GDM1 (cell line): ENCODE measurements at places on chromosomes 4 and X.

- no peak for DNase-seq
Observed at GRCh38 chr4:120207021-120207420, 140.4 kb upstream of the MAD2L1 start.

- no peak for DNase-seq
Observed at GRCh38 chr4:99710681-99711345, 53.2 kb upstream of the C4orf54 start.

DNA sequence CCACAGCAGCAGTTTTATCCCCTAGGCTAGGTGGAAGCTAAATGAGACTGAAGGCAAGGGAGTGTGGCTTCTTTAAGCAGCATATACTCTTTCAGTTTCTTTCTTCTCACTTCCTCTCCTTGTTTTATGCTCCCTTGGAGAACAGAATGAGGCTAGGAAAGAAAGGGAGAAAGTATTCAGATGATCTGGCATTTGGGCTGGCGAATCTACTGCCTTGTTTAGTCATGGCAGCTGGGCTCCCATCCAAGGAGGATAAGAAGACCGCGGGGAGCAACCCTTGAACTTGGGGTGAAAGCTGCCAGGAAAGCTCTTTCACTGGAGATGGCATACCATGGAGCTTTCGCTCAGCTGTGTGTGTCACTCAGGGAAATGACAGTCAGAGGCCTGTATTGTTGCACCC is 72.1 kb downstream of the ARHGEF38 start:
- no peak for DNase-seq

DNA sequence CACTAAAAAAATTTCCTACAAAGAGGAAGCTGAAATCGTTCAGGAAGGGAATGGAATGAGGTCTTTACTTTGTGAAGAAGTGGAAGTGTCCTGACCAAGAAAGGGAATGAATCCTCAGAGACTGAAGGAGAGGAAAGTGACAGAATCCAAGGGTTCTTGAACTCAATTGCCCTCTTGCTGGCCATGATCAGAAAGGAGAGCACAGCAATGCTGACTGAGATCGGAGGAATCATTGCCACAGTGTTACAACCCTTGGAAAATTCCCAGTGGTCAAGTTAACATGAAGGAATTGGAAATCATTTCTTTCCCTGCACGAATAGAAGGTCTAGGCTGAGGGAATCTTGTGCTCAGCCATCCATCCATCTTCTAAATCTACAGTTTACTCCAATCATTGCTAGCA is 190.0 kb upstream of the NEIL3 start:
- no peak for DNase-seq

DNA sequence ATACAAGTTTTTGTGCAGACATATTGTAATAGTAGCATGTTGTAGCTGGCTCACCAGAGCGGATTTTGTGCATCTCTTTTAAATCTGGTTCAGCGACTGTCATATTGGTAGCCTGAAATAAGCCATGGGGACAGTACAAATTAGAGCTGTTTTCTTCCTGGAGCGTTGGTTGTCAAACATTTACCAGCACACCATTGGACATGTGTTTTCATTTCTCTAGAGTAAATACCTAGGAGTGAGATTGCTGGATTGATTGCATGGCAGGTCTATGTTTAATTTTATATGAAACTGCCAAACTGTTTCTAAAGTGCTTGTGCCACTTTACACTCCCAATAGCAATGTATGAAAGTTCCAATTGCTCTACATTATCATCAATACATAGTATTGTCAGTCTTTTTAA is 2.6 kb upstream of the ARAF start:
- no peak for DNase-seq

- no peak for DNase-seq
Observed at GRCh38 chr4:88396681-88397080, 18.0 kb downstream of the HERC6 start.

- DNase-seq, result no peak
Observed at GRCh38 chrX:150873616-150874015, 24.9 kb downstream of the CD99L2 start.

- no peak for DNase-seq
Observed at GRCh38 chrX:31555506-31555905, 483.7 kb upstream of the FTHL17 start.

- no peak for DNase-seq
Observed at GRCh38 chr4:102536768-102537167, 35.6 kb downstream of the NFKB1 start.

DNA sequence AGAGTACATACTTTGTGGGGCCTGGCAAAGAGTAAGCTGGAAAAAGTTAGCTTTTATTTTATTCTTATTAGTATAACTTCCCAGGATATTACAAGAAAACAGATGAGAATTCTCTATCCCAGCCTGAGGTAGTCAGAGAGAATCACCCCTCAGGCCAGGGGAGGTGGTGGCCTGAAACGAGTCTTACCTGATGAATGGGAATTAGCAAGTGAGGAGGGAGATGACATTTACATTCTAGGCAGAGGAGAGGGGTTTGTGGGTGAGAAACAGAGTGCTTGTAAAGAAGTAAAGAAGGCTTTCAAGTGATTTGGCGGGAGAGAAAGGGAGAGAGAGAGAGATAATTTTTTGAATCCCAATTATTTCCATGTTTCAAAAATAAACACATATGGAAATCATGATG is 39.3 kb upstream of the PDK3 start:
- no peak for DNase-seq

GRCh38 chr4:184528713-184529112 is 54.4 kb upstream of the IRF2 start:
- no peak for DNase-seq

- no peak for DNase-seq
Observed at GRCh38 chr4:108008721-108009120, 19.0 kb downstream of the HADH start.

- DNase-seq, result no peak
Observed at GRCh38 chr4:152161676-152162330, 374.1 kb downstream of the FBXW7 start.

- no peak for DNase-seq
Observed at GRCh38 chrX:153765138-153766079, 1.4 kb downstream of the PLXNB3 start.

DNA sequence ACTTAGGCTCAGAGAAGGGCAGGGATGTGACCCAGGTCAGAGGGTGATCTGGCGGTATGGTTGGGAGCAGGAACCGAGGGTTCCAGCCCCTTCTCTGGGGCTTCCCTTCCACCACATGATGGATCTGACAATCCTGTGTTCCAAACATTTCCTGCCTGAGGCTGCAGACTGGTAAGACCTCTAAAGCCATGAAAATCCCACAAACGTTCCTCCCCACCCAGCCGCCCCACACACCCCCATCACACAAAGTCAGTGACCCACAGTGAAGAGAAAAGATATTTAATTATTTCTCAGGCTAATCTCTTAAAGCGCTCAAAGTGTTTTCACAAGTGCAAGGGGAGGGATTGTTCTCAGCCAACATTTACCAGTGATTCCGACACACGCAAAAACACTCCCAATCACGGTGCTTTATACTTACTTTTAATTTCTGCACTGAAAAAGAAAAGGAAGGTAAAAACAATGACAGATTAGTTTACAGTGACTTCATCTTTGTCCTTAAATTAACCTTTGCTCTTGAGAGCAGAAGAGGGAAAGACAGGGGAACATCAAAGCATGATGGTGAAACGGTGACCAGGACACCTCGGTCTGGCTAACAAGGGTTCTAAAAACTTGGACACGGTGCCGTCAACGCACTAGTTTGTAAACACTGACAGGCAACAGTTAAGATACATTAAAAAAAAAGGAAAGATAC is 42.4 kb downstream of the WDR1 start:
- no peak for DNase-seq

DNA sequence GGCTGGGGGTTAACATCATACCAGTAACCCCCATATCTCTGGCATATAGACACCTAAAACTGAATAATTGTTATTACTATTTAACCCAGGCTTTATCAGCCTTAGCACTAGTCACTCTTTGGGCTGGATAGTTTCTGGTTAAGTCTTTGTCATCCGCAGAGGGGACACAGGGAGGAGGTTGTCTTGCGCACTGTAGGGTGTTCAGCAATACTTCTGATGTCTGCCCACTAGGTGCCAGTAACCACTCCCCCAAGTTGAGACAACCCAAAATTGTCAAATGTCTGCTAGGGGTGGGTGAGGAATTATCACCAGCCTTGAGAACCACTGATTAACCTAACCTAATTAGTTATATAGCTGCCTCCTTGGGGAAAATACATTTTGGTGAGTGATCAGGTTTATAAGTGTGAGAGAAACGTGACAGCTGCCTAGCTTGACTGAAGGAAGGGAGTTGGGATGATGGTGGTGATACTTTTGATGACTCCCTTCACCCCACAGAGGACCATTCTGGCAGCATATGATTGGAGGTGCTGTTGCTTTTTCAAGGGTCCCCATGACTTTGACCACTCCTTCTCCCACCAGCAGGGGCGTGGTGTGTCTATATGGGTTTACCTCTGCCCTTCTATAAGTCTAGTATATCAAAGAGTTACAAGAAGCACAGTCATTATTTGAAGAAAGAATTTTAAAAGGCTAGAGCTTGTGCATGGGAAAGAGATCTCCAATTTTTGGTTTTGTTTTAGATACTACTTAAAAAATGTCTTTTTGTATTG is 140.9 kb downstream of the STIM2 start:
- no peak for DNase-seq

GRCh38 chr4:26032142-26032541 is 118.1 kb downstream of the SMIM20 start:
- DNase-seq, result no peak

- peak; percentile 77 for DNase-seq
Observed at GRCh38 chrX:129905787-129906580, at the start of gene UTP14A. Gene UTP14A (plus strand): TSS chrX:129906164. CDS start chrX:129906211, 47 bp downstream.

GRCh38 chrX:102697494-102697893 is 14.8 kb upstream of the GPRASP2 start:
- no peak for DNase-seq

DNA sequence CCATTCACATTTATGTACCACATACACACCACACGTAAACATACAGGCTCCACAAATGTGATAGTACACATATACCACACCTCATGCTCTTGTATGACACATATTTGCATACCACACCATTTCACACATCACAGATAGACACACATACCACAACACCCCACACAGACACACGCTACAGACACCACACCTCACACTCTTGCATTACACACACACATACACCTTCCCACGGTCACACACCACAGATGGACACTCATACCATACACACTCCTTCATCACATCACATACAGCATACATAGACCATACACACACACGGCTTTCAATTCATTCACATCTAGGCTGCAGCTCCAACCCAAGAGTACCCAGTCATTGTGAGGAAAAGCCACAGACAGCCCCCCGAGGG is 222.5 kb upstream of the RPL34 start:
- DNase-seq, result no peak

- DNase-seq, result no peak
Observed at GRCh38 chr4:183448436-183448835, 4.0 kb downstream of the CDKN2AIP start.

- DNase-seq, result no peak
Observed at GRCh38 chr4:79429113-79429903, 21.3 kb upstream of the GK2 start.

DNA sequence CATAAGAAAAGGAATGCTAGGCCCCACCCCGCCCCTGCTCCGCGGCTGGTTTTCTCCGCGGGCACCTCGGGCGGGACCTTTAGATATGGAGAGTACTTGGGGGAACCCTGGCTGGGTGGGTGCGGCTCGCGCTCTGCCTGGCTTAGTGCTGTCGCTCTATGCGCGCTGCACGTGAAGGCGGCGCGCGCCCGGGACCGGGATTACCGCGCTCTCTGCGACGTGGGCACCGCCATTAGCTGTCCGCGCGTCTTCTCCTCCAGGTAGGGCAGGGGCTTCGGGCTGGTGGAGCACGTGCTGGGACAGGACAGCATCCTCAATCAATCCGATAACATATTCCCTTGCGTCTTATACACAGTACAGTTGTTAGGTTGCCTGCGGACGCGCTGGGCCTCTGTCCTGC is 56.0 kb downstream of the MAGEB10 start:
- no peak for DNase-seq

DNA sequence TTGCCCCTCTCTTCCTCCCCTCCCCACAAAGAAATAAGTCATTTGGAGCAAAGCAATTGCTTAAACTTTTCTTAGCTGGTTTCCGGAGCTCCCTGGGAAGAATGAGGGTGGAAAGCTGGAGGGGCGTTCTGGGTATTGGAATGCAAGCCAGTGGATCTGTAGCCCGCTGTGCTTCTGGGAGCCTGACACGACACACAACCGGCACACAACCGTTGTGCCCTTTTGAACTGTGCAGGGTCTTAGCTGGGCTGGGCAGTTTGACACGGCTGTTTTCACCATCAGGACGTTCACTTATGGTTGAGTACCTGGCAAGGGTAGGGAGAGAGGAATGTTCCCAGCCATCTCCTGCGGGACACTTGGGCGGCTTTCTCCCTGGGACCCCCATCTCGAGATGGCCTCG is 38.3 kb downstream of the SHROOM2 start:
- DNase-seq, result no peak

- DNase-seq, result peak; percentile 31
Observed at GRCh38 chrX:53239474-53239873, 14.5 kb upstream of the KDM5C start.

DNA sequence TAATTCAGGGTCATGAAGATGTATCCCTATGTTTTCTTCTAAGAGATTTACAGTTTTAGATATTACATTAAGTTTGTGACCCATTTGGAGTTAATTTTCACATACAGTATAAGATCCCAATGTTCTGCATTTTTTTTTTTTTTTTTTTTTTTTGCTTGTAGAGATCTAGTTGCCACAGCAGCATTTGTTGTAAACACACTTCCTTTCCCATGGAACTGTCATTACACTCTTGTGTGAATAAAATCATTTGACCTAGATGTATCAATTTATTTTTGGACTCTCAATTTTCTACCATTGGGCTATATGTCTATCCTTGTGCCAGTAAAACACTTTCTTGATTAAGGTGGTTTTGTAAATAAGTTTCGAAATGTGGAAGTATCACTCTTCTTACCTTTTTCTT is 1107.2 kb downstream of the TECRL start:
- no peak for DNase-seq

DNA sequence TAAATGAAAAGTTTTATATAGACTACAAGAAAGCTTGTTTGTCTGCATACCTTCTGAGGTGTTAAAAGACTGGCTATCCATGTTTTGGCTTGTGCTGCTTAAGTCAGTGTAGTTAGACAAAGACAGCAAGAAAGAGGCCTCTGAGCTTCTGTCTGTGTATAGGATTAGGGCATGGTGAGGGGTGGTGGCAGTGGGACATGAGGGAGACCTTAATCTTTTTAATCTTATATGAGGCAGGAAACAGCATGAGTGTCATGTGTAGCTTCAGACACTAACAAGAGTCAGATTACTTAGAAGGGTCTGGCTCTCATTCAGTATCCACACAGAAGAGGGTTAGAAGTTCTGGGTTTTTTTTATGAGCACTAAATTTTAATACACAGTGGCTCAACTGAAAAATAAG is 213.3 kb downstream of the GABRG1 start:
- DNase-seq, result no peak

- DNase-seq, result no peak
Observed at GRCh38 chr4:70701271-70701670, 12.9 kb downstream of the UTP3 start.
